ENCODE measurements at places on chromosomes 13 and 19.
A peak's percentile ranks its signal among the peaks of the same experiment; 100 is the strongest.

DNA sequence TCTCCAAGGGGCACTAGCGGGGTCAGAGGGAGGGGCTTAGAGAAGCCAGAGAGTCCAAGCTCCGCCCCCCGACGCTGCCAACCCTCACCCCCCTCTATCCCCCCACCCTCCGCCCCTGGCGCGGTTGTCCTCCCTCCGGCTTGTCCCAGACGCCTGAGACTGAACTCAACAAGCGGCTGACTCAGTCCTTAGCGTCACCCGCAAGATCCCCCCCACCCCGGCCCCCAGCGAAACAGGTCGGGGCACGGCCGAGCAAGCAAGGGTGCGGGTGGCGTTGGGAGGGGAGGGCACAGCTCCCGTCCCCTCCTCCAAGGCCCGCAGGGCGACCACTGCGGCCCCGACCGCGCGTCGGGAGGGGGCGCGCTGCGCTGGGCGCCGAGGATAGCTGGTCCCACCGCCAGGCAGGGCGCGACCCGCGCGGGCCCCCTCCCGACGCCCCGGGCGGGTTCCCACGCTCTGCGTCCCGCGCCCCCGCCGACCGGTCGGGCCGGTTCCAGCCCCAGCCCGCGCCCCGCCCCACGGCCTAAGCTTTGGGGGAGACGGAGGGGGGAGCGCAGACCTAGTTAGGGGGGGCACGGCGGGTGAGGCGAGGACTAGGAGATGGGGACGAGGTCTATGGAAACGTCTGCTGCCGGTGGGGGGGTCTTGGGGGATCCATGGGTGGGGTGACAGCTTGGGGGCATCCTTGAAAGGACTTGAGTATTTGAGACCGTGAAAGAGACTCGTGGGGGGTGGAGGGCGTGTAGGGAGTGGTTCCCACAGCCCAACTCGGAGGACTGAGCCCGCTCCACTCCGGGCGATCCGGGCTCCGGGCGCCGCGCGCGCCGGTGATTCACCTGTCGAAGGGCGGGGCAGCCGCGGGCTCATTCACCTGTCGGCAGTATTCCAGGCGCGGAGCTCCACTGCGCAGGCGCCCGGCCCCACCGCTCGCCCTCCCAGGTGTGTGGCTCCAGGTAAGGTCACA, 5.1 kb downstream of the NOTCH3 start:
- DNase-seq = no peak

- DNase-seq = no peak
Observed at GRCh38 chr19:35120492-35120891, 4.9 kb downstream of the FXYD3 start.

DNA sequence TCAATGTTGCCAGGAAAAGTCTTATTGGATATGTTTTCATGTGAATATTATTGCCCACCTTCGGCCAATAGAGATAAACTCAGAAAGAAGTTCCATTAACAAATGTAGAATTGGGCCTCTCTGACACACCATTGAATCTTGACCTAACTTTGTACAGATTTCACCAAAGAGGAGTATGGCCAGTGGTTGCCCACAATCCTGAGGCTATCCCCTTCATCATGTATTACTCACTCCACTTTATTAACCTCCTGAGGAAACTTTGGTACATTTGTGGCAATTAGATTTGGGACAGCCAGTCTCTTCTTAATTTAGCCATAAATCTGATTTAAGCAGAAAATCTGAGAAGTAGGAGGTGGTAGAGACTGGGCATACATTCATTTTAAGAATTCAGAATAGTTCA, 53.3 kb upstream of the POSTN start:
- DNase-seq = no peak

GRCh38 chr13:114064450-114065140, 67.8 kb downstream of the RASA3 start:
- peak; percentile 93 for DNase-seq

- no peak for DNase-seq
Observed at GRCh38 chr19:2411709-2412108, 15.7 kb downstream of the TIMM13 start.

DNA sequence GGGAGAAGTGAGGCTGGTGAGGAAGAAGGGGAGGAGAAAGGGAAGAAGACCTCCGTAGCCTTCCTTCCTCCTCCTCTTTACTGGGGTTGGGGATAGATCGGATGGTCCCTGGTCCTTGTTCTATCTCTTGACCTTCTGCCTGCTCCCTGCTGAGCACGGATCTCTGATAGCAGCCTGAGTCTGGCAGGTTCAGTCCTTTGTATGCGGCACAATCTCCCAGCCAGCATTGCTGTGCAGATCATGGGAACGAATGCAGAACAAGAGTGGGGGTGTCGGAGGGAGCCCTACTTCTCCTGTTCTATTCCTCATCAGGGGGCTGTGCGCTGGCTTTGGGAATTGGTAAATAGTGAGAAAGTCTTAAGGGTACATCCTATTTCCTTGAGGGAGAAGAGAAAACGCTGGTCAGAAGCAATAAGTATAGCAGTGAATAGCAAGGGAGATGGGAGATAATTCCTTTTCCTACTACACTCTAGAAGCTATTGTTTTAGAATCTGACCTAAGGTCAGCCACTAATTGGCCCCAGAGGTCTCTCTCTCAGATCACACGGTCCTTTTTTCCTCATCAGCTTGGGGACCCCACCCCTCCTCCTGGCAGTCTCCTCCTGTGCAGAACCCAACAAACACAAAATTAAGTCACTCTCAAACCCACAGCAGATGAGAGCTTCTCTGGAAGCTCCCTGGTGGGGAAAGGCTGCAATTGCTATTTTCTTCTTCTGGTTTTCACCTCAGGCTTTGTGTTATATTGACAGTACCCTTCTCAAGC, 41.0 kb downstream of the KL start:
- DNase-seq = no peak

DNA sequence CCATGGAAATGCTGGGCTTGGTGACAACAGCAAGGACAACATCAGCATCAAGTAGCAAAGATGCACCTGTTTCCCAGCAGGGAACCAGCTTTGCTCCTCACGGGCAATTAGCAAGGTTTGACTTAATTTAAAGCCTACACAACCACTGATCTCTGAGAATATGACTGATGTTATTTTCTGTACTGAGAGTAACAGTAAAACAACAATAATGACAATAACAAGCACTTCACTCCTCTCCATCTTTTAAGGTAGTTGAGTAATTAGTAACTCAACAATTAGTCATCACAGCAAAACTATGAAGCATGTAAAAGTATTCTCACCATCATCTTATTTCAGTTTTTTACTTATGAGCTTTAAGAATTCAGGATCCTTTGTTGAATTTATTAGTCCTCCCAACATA, 37.3 kb downstream of the ENOX1 start:
- no peak for DNase-seq

GRCh38 chr19:2624537-2625091, 77.9 kb downstream of the GNG7 start:
- DNase-seq = peak; percentile 47

- no peak for DNase-seq
Observed at GRCh38 chr13:32951580-32951979, 64.6 kb upstream of the KL start.

DNA sequence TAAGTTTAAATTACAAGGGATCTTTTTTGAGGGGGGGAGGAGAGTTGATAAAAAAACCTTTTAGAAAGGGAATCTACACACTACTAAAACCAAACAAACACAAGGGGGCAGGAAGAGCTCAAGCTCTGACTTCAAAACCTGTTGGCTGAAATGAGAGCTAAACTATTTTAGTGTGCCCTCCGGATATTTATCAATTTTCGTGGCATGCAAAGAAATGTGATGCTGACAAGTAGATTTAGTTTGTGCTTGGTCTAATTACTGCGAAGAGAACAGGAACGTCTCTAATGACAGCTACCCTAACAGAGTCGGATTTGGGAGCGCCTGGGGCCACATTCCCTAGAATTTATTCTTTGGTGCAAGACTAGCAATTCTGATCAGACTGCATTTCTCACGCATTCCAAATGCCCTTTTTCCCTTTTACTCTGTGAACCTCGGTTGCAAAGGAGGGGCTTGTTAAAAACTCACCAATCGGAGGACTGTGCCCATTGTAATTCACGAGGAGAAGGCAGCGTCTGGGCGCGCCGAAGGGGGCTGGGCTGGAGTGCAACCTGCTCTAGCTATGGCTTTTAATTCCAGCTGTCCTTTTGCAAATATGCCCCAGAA, 802 bp upstream of the FREM2 start:
- peak; percentile 56 for DNase-seq

GRCh38 chr19:31139871-31140505, 209.2 kb downstream of the TSHZ3 start:
- DNase-seq = no peak

DNA sequence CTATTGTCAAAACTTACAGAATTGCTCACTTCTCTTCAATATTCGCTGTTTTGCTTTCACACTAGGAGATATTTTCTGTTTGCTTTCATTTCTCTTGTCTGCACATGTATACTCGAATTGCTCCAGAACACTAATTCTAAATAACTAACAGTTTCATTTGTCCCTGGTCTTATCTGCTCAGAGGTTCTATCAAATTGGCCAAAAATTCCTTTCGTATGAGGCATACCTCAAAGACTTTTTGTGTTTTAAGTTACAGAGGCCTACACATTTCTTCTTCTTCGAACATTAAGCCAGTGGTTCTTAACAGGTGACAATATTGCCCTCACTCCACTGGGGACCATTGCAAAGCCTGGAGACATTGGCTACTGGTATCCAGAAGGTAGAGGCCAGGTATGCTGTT, 1314.6 kb downstream of the EFNB2 start:
- no peak for DNase-seq

GRCh38 chr13:36261976-36262375, 35.6 kb downstream of the CCDC169 start:
- DNase-seq = no peak

- DNase-seq = no peak
Observed at GRCh38 chr13:26949701-26950502, 189.3 kb upstream of the GPR12 start.

All from Ammon's horn (tissue), 1 donor.